Sciatic nerve (tissue), 2 donors: ENCODE measurements at places on chromosomes 3 and 15.

GRCh38 chr15:100818927-100819326 is 60.7 kb upstream of the ALDH1A3 start:
- no peak for DNase-seq

DNA sequence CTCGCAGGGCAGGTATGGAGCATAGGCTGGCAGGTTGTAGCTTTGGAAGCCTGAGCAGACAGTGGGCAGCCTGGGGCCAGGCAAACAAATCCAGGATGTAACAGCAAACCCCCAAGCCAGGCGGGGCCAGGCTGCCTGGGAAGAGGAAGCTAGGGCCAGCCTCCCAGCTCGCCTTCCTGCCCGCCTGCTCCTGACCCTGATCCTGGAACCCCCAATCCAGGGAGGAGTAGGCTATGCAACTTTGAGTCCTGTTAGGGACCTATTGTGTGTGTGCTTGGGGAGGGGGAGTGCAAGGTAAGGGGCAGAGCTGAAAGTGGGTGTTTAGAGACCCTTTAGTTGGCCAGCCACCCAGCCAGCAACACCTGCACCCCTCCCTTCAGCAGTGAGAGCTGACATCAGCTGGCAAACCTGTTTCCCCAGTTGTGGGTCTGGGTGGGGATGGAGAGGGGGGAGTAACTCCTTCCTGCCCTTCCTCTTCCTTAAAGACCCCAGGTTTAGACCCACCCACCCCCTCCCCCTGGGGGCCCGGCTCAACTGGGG is 2.5 kb downstream of the NBEAL2 start:
- peak; percentile 53 for DNase-seq

DNA sequence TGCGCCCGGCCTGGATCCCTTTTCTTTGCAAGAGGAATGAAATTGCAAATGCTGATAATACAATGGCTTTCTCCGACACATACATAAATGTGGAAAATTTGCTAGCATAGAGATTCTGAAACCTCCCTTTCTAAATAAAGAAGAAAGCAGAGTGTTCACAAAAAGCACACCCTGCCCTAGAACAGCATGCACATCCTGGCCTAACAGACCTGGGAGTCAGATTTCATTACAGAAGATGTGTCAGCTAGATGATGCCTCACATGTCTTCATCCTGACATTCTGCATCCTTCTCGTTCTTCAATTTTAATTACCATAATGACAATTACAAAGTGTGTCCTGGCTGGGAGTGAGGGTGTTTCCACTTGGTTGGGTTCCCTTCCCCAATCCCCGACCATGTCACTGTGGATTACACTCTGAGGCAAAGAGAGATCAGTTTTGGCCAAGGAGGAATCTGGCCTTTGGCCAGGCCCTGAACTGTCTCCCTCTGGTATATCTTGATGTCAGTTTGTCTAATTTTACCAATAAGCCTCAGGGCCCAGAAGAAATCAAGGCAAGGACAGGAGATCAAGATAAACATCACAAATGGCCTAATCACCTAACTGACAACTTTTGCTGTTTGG is 104.9 kb upstream of the SPATA12 start:
- no peak for DNase-seq

GRCh38 chr3:126033765-126034164 is 50.2 kb downstream of the SLC41A3 start:
- DNase-seq: no peak

DNA sequence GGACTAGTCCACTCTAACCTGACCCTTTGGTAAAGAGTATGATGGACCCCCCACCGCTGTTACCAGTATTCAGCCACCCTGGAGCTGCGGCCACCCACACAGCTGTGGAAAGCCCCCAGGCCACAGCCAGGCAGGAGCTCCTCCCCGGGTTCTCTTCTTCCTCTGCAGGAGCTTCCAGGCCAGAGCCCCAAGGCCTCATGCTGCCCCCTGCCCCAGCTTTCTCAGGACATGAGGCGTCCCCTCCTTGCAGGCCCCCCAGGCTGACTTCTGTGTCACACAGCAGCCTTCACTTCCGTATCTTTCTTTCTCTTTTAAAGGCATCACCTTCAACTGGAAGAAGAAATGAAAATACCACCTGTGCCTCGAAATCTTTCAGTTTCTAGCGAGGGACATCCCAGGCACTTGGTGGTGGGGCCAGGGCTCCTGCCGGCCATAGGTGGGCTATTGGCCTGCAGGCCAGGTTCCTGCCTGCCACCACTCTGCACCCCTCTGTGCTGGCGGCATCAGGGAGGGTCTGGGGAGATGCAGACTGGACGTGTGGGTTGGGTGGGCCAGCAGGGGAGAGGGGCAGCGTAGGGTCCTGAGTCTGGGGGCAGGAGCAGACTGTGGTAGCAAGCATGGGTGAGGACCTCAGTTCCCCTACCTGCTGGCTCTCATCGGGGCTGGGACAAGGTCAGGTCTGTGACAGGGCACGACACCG is 19.9 kb downstream of the KLF13 start:
- no peak for DNase-seq

GRCh38 chr3:29164825-29165224 is 116.0 kb upstream of the RBMS3 start:
- DNase-seq: no peak
